GM06990 (cell line): ENCODE measurements at places on chromosomes 11 and 22.

DNA sequence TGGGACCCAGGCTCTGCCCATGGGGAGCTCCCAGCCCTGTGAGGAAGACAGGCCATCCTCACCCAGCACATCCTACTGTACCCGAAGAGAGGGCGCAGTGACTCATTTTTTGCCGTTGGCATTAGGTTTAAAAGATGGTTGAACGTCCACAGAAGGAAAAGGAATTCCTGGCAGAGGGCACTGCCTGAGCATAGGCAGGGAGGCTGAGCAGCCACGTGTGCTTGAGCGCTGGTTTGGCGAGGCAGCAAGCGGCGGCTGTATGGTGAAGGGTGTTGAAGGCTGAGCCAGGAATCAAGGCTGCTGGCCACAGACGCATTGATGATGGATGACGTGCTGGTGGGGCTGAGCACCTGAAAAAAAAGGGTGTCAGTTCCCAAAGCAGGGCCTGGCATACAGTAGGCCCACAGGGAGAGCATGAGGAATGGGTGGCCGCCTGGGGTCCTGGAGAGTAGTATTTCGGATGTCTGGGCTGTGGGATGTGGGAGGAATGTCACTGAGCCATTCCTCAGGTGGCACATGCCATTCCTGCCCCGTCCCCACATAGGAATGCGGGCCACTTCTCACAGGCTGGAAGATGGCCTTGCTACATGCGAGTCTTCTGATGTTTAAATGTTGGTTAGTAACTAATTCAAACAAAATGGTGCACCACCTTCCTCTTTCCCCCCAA is 112.5 kb downstream of the KIAA1671 start:
- DNase-seq = no peak

- no peak for DNase-seq
Observed at GRCh38 chr11:44711113-44711786, 15.5 kb upstream of the TSPAN18 start.

GRCh38 chr11:16792426-16792825 is 54.0 kb downstream of the C11orf58 start:
- no peak for DNase-seq

DNA sequence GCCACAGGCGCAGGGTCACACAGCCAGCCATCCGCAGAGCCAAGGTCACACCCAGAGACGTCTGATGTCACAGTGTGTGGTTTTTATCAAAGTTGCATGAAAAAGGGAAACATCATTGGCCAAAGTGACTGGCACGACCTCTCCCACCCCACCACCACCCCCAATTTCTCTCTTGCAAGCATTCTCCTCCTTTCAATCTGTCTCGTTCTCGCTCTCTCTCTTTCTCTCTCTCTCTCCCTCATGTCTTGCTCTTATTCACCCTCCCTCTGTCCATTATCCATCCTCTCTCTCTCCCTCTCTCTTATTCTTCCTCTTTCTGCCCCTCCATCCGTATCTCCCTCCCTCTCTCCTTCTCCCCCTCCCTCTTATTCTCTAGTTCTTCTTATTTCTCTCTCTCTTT is 40.6 kb downstream of the MN1 start:
- no peak for DNase-seq

GRCh38 chr11:1916132-1916985 is 3.1 kb upstream of the TNNT3 start:
- DNase-seq = no peak

DNA sequence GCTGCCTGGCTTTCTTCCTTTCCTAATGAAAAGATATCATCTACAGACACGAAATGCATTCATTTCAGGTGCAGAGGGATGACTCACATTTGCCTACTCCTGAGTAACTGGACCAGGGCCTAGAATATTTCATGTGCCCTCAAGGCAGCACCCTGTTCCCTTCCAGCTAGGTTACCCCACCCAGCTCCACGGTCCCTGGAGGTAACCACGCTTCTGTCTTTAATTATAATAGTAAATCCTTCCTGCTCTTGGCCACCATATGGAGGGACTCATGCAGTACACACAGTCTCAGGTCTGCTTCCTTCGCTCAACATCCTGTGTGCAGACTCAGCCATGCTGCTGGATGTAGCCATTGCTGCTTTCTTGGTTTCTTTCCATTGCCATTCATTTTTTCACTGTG is 22.3 kb downstream of the DHCR7 start:
- DNase-seq = no peak
